CD4-positive, alpha-beta memory T cell (primary cell): ENCODE measurements at places on chromosomes 7 and 10. TPM values are rescaled to one million over a fixed set of nuclear protein-coding genes. Genes with fewer than 3 reads are reported as not detected.

The C7orf57 gene
- not detected for total RNA-seq

The CC2D2B gene
- not detected for total RNA-seq

GRCh38 chr10:85039311-85039710, 710.9 kb downstream of the CCSER2 start:
- DNase-seq, result no peak

DNA sequence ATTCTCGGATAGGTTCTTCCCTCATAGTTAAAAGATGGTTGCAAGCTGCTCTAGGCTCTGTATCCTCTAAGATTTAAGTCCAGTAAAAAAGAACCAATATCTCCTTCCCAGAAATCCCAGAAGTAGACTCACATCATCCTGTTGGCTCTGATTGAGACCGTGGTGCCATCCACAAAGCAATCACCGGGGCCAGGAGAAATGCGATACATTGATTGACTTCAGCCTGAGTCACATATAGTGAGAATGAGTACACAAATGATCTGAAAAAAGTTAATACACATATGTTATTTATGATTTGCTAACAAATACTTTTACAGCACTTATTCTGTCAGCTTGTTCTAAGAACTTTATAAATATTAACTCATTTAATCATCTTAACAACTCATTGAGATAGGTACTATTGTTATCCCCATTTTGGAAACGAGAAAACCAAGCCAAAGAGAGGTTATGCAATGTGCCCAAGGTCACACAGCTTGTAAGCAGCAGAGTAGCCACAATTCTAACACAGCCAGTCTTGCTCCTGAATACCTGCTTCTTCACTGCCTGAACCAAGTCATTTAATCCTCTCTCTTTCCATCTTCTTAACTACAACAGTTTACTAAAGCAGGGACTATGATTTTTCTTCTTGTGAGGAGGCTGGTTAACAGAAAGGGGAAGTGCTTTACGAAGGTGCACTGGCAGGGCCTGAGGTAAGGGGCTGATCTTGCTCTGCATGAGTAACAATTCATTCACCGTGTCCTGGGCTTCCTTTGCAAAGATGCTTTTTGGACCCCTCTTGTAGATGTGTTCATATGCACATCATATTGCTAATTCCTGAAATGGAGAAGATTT, 177.0 kb downstream of the REEP3 start:
- DNase-seq, result no peak
